ENCODE measurements at places on chromosomes 11 and 22.

DNA sequence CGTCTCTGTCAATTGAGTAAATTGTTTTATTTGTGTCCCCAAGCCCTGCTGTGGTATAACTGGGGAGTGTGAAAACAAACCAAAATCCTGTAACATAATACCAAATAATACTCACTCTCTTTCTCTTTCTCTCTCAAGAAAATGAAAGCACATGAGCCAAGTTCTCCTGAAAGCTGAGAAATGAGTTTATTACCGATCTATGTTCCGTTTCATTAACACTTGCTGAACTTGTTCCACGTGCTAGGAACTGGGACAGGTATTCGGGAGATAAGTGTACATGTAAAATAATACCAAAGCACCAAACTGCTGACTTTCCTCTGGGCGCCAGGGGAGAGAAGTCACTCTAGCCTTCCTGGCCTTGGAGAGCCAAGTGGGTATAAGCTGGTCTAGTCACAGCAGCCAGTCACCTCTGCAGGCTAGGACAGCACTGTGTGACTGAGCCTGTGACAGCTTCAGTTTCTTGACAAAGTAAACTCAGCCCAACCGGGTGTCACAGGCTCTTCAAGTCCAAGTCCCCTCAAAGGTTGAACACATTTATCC is 23.1 kb downstream of the CD6 start:
- DNase-seq: no peak

DNA sequence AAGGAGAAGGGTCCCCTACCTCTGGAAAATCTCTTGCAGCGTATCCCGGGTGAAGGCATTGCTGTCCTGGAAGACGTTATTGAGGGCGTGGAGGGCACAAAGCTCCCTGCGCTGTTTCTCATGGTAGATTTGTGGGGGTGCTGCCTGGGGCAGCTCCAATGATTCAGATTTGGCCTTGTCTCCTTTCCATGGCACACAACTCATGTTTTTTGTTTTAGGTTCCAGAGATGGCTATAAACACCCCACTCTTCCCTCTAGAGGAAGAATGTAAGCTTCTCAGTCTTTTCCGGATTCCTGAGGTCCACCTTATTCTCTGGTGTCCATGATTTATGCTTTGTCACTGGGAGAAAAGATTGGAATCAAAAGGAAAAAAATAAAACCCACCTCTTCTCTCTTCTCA is 959 bp downstream of the JOSD1 start:
- no peak for DNase-seq

DNA sequence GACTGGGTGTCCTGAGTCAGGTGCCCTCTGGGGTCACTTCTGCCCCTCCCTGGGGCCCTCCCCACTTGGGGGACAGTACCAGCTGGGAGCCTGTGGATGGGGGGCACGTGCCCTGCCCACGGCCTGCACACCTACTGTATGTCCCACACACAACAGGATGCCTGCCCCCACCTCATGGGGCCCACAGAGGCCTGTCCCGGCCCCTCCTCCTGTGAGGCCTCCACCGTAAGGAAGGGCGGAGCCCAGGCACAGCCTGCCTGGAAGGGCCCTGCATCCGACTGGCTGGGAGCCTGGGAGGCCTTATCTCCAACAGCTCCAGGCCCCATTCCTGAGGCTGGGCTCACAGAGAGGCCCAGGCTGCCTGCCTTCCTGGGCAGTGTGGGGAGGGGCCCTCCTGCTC is 47.8 kb downstream of the BRSK2 start:
- DNase-seq: no peak

DNA sequence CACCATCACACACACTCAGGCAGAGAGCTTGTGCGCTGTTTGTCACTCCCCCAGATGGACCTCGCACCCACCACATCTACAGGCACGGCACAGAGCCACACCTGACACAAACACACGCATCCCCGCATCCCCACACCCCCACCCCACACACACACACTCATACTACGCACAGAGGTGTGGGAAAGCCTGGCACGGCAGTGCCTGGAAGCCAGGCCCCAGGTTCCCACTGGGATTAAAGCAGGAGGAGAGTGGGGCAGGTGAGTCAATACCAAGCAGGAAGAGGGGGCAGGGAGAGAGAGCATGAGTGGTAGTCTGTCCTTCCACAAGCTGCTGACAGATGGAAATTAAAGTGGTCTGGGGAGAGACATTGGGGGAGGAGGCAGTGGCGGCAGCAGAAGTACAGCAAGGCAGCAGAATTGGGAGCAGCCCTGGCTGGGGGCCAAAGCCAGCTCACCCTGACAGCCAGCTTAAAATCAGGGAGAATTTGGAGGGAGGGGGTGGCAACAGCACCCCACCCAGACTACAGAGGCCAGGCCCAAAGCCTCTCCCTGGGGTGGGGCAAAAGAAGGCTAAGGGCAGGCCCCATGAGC is 20.7 kb downstream of the TNKS1BP1 start:
- no peak for DNase-seq

- DNase-seq: no peak
Observed at GRCh38 chr11:10072142-10072541, 221.9 kb downstream of the SBF2 start.

DNA sequence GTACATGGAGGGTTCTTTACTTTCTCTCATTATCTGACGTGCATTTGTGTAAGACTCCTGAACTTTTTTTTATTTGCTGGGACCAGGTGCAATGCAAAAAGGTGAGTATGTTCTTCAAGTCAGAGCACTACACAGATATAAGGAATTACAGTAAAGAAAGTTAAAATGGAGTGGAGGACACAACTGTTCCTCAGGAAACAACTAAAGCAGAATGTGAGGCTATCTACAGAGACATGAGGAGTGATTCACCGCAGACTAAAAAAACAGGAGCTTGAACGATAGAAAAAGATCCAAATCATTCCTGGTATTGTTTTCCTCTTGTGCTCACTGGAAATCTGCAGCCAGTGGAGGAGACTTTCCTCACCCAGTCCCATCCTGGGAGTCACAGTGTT is 106.2 kb downstream of the ABTB2 start:
- no peak for DNase-seq

- DNase-seq: no peak
Observed at GRCh38 chr11:1382429-1382828, 7.3 kb upstream of the BRSK2 start.

- no peak for DNase-seq
Observed at GRCh38 chr11:112404112-112404511, 143.5 kb upstream of the PLET1 start.

GRCh38 chr11:114821621-114822412 is 143.5 kb downstream of the NXPE2 start:
- no peak for DNase-seq

- DNase-seq: no peak
Observed at GRCh38 chr22:20106205-20106848, 9.6 kb upstream of the RANBP1 start.

GRCh38 chr22:36267058-36267457 is 14.1 kb downstream of the APOL1 start:
- no peak for DNase-seq

- no peak for DNase-seq
Observed at GRCh38 chr11:78806214-78807004, 231.7 kb upstream of the NARS2 start.

GRCh38 chr11:2533587-2534133 is 88.9 kb downstream of the KCNQ1 start:
- no peak for DNase-seq

DNA sequence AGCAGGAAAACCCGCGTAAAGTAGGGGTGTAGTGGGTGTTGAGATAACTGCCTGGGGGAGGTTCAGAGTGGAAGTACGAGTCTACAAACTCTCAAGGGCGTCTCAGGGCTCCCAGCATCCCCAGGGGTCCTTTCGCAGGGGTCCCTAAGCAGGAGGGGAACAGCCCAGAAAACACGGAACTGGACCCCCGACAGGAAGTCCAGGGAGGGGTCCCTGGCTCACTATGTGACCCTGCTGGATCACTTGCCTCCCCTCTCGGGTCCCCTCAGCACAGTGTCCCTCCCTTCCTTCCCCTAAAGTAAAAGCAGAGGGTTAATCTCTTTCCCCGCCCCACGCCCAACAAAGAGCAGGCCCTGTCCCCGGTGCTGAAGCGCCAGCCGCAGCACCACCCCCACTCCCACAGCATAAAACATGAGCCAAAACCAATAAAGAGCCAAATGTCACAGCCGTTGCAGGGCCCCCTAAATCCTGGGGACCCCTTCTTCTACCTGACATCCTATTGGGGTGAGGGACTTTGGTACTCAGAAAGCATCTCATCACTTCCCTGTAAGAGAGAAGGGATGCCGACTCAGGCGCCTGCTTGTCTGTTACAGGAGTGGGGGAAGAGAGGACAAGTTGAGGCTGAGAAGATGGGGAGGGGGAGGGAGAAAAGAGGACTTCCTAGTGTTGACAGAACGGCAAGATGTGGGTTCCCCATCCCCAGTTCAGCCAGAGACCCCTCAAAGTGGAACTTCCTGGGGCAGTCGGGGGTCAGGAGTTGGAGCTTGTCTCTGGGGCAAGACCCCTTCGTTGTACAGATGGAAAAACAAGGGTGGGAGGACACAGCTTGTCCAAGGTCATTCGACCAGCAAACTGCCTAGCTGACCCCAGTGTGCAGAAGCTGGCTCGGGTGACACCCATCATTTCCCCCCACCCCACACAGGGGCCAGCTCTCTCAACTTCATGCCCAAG is 1.4 kb upstream of the NEFH start:
- no peak for DNase-seq

DNA sequence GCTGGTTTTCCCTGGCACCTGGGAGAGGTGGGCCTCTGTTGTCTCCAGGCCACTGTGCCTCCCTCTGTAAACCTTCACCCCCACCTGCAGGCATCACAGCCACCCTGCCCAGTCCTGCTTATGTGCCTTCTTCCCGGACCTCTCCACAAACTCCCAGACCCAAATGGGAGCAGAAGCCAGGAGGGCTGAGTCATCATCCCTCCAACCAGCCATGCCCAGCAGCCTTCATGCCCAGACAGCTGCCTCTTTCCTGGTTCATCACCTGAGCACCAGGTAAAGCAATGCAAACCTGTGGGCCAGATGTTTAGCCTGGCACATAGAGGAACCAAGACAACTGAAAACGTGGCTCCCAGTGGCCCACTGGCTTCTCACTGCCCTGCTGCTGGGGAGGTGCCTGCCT is 2.1 kb upstream of the TMPRSS4 start:
- DNase-seq: no peak

- no peak for DNase-seq
Observed at GRCh38 chr22:46148336-46148735, 2.0 kb upstream of the PPARA start.

- no peak for DNase-seq
Observed at GRCh38 chr11:57763568-57763967, 2.0 kb downstream of the CTNND1 start.

DNA sequence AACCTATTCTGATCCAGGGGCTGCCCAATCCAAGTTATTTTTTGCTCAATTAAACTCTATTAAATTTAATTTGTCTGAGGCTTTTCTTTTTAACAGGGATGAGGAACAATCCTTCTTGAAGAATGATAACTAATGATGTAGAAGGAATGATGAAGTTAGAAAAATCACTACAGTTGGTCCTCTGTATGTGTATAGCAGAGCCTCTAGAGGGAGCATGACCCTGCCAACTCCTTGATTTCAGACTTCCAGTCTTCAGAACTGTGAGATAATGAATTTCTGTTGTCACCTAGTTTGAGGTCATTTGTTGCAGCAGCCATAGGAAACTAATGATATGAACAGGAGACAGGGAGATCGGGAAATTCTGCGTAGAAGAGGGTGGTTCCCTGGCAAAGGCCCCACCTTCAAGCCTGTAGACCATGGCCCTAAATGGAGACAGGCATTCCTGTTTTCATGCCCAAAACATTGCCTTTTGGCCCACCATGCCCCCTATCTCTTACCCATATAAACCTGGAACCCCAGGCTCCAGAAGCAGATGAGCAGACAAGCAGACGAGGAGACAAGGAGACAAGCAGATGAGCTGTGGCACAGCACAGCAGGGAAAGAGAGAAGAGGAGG is 7.7 kb upstream of the QSER1 start:
- DNase-seq: no peak

- DNase-seq: no peak
Observed at GRCh38 chr22:42951093-42951710, 63.7 kb downstream of the PACSIN2 start.

DNA sequence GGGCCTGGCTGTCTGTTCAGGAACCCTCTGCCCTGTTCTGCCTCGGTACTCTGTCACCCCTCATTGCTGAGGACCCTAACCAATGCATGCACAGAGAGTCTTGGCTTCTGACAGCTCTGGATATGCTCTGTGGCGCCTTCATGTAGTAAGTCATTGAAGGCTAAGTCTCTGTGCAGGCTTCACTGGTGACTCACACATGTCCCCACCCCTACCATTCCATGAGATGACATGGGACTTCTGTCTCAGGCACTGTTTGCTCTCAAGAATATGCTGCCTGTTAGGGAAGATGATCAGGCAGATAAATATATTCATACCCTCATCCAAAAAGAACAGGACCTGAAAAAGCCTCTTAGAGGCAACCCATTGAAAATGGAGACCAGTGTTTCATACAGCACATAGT is 43.6 kb upstream of the HORMAD2 start:
- DNase-seq: no peak

GRCh38 chr11:62030071-62030684 is 62.7 kb upstream of the FTH1 start:
- no peak for DNase-seq

DNA sequence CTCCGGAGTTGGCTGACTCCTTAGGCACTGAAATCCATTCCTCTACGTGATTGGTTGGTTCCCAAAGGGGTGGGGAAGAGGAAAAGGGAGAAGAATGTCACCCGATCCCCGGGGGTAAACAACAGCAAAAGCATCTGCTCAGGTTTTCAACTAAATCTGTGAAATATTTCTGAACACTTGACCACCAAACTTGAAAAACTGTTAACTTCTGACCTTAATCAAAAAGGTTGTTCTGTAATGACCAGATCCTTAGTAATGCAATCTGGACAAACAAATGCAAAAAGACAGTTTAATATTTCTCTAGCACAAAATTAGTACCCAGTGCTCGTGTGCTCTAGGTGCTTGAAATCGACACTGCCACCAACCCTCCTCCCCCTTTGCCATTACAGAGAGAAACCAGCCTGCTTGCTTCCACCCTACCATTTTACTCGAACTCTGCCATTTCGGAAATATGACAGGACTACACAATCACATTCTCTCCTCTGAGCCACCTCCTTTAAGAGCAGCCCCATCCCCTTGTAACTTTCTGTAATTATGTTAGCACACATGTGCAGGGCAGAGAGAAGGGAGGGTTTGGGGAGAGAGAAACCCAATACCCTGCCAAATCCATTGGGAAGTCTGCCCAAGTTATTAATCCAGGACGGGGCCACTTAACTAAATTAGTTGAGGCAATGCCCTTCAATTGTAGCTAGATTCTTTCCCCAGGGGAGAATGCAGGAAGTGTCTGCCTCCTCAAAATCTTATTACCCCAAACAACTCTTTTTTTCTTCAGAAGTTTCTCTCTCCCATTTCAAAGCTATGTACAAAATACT is 113.8 kb downstream of the RBFOX2 start:
- peak; percentile 16 for DNase-seq

DNA sequence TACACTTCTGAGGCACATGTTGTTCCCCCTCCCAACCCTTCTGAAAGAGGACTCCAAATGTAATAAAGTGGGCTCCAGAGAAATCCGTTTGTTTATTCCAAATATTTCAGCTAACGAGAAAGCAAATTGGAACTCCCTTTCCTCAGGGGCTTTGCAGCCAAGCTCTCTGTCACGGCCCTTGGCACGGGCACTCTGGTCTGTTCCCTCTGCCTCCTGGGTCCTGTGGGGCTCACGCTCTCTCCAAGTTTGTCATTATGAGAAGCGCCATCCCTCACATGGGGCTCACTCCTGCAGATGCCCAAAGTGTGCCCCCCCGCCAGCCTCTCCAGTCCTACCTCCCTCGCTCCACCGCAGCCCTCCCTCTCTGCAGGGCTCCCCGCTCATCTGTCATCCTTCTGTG is 125.4 kb upstream of the POU2AF2 start:
- DNase-seq: no peak

Data from NCI-H1930 (cell line).